ENCODE measurements at places on chromosomes 16 and 17.

DNA sequence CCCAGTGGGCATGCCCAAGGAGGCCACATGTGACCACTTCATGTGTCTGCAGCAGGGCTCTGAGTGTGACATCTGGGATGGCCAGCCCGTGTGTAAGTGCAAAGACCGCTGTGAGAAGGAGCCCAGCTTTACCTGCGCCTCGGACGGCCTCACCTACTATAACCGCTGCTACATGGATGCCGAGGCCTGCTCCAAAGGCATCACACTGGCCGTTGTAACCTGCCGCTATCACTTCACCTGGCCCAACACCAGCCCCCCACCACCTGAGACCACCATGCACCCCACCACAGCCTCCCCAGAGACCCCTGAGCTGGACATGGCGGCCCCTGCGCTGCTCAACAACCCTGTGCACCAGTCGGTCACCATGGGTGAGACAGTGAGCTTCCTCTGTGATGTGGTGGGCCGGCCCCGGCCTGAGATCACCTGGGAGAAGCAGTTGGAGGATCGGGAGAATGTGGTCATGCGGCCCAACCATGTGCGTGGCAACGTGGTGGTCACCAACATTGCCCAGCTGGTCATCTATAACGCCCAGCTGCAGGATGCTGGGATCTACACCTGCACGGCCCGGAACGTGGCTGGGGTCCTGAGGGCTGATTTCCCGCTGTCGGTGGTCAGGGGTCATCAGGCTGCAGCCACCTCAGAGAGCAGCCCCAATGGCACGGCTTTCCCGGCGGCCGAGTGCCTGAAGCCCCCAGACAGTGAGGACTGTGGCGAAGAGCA, 4.4 kb downstream of the WFIKKN2 start:
- no peak for DNase-seq

DNA sequence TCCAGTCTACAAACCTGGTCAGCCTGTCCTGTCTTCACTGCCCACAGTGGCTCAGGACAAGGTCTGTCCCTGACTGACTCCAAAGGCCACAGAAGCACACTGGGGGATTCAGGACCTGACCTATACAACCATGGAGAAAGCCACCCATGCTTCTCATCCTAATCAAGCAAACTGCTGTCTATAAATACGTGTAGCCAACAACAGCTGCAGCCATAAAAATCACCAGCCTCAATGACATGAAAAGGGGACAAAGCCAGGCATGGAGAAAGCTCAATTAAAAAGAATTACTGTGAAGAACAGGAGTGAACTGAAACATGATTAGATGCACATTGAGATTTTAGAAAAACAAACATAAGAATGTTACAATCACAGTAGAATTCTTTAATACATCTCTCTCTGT, 170.1 kb downstream of the CDK5R1 start:
- no peak for DNase-seq

DNA sequence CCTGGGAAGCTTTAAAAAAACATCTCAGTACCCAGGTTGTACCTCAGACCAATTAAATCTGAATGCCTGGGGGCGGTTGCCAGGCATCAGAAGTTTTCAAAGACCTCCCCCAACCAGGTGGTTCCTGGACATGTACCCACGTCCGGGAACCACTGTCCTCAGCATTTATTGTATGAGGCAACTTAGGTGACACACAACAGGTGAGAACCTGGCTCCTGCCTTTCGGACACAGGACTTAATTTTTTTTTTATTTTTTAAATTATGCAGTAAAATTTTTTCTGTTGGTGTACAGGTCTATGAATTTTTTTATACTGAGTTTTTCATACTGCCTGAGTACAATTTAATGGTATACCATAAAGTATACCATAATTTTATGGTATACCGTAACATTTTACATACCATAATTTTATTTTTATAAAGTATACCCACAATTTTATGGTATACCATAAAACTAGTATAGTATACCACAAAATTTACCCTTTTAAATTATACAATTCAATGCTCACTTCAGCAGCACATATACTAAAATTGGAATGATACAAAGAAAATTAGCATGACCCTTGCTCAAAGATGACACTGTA, 38.7 kb upstream of the DHX8 start:
- DNase-seq: no peak

DNA sequence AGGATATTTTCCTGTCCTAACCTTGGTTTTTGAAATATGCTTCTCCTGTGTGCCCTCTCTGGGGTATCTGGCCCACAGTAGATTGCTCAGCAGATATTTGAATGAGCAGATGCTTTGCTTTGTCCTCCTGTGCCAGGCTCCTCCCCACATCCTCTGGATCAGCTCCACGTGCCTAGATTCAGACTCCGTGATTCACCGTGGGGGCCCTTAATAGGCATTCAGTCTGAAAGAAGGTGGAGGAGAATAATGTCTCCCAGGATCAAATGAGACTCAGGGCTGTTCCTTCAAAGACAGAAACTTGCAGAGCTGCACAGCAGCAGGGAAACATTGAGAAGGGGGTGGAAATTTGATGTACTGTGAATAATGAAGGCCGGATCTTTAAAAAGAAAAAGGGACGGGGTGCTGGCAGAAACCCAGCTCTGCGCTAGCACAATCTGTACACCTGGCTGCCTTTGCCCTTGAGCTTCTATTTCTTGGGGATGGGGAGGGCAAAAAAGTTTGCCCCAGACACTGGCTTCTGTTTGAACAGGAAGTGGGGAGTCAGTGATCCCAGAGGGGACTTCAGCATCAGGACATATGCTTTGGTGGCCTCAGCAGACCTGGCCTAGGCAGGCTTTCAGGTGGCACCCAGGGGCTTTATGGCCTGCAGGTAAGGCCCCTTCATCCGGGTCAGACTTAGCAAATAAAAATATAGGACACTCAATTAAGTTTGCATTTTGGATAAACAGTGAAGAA, 15.9 kb upstream of the SLC12A3 start:
- no peak for DNase-seq

- DNase-seq: no peak
Measured at GRCh38 chr17:75589012-75589918, 1.7 kb downstream of the MYO15B start.

DNA sequence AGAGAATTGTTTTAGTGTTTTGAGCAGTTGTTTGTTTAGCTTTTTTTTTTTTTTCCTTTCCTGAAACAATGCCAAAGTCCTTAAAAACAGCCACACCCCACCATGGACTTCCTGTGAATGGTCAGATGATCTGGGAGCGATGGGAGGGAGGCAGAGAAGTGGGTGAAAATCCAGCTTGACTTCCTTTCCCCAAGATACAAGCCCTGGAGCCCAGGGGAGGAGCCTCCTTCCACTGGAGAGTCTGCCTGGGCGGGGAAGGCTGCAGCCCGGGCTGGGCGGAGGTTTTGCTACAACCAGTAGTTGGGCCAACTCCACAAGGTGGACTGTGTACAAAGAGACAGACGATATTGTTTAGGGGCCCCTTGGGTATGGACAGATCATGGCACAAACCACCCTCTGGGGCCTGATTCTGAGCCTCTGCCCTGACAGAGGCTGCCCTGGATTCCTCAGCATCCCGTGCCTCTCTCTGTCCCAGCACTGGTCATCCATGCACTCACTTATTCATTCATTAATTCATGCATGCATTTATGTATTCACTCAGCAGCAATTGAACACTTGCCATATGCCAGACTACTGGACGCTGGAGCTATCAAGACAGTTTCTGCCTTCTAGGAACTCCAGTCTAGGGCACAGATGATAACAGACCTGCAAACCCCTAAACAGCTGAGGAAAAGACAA, 29.8 kb downstream of the WSB1 start:
- DNase-seq: no peak

DNA sequence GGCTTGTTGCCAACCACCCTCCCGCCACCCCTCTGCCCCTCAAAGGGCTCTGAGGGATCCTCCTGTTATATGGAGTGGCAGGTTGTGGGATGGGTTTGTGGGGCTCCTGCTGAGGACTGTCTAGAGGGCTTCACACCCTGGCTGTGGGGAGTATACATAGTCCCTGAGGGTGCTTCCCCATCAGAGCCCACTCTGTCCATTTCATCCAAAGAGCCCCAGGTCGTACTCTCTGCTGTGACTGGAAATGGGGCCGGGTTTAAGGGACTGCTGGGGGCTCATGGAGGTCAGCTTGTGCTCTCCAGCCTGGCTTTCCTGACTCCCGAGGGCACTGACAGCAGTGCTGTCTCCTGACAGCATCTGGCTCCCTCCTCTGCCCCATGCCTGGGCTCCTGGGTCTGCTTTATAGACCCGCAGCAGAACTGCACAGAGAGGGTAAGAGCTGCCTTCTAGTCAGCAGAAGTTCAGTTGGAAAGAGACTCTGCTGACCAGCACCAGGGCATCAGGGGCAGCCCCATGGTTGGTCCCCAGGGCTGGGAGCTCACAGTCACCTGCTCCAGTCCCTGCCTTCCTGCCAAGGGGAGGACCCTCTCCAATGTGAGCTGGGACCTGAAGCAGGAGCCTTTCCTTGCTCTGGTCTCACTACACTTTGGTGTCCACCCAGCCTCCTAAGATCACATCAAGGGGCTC, 17.8 kb upstream of the TNS4 start:
- no peak for DNase-seq

GRCh38 chr17:42548070-42548837, 4.5 kb upstream of the HSD17B1 start:
- no peak for DNase-seq

DNA sequence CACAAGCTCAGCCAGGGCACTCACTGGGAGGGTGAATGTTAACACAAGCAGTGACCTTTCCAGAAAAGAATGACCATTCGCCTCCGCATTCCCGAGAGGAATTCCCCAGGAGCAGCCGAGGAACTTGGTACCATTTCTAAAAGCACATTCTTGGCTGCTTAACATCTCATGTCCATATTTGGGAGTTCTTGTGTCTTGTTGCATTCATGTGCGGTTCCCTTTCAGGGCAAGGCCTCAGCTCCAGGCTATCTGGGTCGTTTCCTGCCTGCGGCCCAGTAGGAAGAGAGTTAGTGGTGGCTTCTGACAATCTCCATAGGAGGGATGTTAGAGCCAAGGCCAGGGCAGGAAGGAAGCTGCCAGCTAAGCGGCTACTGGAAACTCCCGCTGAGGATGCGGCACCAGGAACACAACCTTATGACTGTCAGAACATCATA, 27.8 kb upstream of the MEAK7 start:
- no peak for DNase-seq

- no peak for DNase-seq
Measured at GRCh38 chr16:6837722-6838121, 494.9 kb upstream of the RBFOX1 start.

DNA sequence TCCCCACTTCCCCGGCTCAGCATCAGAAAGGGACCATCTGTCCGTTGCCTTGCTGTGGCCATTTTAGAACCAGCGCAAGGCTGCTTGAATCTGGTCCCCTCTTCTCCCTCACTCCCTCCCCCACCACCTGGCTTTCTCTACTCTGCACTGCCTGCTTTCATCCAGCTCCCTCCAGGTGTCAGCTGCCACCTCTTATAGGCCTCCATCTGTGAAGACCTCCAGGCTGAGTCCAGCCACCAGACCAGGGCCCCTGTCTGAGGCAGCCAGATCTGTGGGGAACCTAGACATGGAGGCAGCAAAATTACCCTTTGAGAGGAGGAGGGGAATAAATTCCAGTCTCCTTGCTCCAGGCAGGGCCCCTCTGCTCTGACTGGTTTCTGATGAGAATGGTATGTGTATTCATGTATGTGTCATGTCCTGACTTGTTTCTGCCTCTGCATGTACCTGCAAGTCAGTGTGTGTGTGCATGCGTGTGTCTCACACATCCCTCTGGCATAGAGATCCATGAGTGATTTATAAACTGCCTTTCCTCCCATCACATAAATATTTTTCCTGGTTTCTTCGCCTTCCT, 21.1 kb downstream of the MINK1 start:
- peak; percentile 99 for DNase-seq

DNA sequence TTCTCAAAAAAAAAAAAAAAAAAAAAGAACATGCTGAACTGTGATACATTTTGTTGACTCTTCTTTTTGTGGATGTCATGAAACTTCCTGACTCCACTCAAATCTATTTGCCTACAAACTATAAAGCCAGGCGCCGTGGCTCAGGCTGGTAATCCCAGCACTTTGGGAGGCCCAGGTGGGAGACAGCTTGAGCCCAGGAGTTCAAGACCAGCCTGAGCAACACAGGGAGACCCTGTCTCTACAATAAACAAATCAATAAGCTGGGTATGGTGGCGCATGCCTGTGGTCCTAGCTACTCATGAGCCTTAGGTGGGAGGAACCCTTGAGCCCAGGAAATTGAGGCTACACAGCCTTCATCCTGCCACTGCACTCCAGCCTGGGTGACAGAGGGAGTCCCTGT, 1.5 kb upstream of the NT5C start:
- no peak for DNase-seq

- no peak for DNase-seq
Measured at GRCh38 chr17:79263191-79263590, 188.6 kb downstream of the ENGASE start.

GRCh38 chr17:82949361-82949760, 109.5 kb upstream of the ZNF750 start:
- DNase-seq: no peak

- no peak for DNase-seq
Measured at GRCh38 chr16:14331020-14331419, 259.9 kb downstream of the MRTFB start.

DNA sequence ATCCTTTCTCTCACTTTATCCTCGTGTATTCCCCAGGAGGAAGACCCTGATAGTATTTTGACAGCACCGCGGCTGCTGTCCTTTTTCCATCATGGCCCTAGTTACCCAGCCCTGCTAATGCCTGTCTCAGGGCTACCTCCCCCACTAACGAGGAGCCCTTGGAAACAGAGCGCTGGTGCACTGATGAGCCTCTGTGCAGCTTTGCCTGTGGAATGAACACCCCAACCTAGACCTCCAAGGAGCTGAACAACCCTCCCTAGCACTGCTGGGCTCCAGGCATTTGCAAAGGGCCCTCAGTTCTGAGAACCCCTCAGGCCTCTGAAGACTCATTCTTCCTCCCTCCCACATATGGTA, 23.3 kb upstream of the CCL1 start:
- DNase-seq: no peak

GRCh38 chr17:376936-377863, 24.6 kb upstream of the RPH3AL start:
- DNase-seq: no peak

DNA sequence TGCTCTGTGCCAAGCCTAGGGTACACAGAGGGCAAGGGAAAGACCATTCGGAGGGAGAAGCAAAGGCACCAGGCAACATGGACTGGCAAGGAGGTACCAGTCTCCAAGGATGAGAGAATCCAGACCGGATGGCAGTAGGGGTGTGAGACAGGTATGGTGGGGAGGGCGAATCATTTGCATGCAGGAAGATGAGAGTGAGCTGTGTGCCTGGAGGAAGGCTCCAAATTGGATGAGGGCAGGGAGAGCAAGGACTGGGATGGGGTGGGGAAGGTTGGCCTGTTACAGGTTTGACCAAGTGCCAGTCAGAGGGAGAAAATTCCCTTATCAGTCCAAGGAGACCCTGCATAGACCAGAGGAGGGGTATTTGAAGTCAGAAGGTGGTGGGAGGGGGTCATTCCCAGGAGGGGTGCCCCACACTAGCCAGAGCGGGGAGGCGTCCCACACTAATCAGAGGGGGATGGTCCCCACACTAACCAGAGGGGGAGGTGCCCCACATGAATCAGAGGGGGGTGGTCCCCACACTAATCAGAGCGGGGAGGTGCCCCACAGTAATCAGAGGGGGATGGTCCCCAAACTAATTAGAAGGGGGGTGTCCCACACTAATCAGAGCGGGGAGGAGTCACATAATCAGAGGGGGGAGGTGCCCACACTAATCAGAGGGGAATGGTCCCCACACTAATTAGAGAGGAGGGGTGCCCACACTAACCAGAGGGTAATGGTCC, 737 bp downstream of the CANT1 start:
- DNase-seq: no peak

Measured in epithelial cell of prostate (primary cell).